ENCODE measurements at places on chromosomes 4 and X.

- DNase-seq: no peak
These were observed 1.9 kb downstream of the SEC24D start for GRCh38 chr4:118834070-118834469.

DNA sequence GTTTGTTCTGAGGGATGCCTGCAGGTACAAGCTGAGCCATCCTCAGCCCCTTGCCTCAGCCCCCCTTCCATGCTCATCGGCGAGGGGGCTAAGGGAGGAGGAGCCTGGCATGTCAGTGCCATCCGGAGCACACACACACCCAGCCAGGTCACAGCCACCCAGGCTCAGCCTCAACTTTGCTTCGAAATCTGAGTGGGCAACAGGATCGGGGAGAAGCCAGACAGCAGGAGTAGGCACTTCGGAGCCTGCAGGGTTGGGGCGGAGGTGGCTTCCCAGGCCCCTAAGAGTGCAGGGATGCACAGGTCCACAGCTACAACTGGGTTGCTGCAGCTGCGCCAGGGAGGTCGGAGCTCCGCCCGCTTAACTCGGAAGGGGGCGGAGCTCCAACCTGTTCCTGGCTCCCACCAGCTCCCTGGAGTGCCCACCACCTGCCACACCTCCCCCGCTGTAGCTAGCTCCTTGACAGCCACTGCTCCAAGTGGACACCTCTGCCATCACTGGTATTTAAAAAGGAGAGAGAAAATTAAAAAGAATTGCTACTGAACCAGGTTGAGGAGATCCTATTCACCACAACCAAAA, 192.9 kb upstream of the GALNT7 start:
- DNase-seq: no peak

DNA sequence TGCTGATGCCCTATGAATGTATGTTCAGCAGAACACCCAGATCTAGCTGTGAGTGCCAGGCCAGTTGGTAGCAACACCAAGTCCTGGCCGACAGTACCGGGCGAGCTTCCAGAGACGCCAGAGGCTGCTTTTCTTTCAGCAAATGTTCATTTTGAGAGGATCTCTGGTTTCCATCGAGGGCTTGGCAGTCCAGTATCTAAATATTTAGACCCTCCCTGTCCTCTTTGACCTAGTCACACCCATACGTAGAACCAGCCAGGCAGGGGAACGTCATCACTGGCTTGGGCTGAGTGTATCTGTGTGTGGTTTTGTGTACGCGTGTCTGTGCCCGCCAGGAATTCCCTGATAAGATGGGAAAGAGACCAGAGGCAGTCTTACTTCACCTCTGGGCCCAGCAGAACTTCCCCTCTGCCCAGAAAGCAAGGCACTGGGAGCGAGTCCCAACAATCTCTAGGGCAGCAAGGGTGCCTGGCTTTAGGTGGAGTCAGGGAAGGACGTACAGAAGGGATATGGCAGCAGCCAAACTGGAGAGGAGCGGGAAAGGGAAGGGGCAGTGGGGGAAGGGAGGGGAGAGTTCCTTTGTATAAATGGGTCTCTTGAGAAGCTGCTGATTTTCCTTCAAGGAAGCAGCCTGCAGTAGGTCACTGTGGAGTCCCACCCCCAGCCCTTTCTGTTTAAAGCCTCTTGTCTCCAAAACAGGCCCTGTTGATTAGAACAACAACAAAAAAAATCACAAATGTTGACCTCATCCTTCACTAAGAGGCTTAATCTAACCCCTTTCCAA, 15.0 kb upstream of the ELF4 start:
- no peak for DNase-seq

- DNase-seq: no peak
These were observed 62.2 kb downstream of the SH3RF1 start for GRCh38 chr4:169208516-169208915.
